ENCODE measurements at places on chromosomes 1 and 21.

GRCh38 chr1:178294654-178295053 lies 200.8 kb downstream of the RASAL2 start:
- DNase-seq = no peak

- peak; percentile 18 for DNase-seq
Observed at GRCh38 chr1:225182716-225183115, 245.1 kb downstream of the LBR start.

DNA sequence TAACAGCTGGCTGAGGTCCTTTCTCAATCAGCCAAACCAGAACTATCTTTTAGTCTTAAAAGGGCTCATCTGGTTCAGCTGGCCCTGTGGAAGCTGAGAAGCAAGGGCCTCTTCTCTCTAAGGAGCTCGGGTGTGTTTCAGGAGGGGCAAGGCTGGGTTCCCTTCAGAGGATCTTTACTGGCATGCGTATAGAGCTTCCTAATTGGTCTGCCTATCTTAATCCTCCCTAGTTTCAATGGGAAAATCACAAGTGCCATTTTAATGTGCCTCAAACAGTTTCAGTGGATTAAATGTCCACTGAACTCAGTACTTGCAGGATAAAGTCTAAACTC lies 81.5 kb upstream of the LBR start:
- no peak for DNase-seq

DNA sequence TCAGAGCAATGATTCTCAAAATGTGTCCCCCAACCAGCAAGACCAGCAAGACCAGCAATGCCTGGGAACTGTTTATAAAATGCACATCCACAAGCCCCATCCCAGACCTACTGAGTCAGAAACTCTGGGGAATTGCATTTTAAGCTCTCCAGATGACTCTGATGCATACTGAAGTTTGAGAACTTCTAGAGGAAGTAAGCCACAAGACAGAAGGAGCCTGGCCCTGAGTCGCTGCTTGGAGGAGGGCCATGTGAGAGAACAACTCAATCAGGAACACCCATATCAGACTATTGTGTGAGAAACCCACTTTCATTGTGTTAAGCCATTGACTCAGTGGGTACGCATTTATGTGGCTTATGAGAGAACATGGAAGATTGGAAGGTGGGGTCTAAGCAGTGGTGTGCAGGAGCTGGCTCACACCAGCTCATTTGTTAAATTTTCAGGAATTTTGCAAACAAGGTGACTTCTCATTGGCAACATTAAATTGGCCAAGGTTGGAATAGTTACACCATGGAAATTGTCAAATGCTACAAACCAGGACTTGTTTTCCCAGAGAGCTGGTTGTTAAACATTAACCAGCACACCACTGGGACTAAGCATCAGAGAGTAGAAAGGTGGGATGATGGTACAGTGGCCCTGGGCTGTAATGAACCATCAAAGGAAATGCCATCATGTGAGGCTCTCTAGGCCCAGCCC lies 38.9 kb downstream of the ATP1A1 start:
- DNase-seq = no peak

- peak; percentile 12 for DNase-seq
Observed at GRCh38 chr1:6104631-6105030, 58.9 kb downstream of the KCNAB2 start.

GRCh38 chr21:36695671-36696389 lies 3.1 kb upstream of the SIM2 start:
- DNase-seq = peak; percentile 38

DNA sequence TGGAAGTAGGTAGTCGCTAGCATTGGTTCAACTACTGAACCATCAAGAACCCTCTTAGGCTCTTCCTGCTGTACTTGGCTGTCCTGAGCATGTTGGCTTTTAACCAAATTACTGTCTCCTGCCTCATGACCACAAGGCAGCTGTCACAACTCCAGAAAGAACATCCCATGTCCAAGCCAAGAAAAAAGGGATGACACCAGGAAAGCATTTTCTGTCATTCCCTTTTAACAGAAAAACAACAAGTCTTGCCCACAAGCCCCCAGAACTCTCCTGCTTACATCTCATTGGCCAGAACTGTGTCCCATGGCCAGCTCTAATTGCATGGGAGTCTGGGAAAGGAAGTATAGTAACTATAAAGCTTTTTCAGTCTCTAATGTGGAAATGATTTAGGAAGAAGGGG lies 2.4 kb upstream of the RNU5D-1 start:
- DNase-seq = no peak

GRCh38 chr1:31897526-31898100 lies 40.6 kb downstream of the PTP4A2 start:
- no peak for DNase-seq

GRCh38 chr1:204448344-204448964 lies 36.8 kb upstream of the PPP1R15B start:
- DNase-seq = no peak

DNA sequence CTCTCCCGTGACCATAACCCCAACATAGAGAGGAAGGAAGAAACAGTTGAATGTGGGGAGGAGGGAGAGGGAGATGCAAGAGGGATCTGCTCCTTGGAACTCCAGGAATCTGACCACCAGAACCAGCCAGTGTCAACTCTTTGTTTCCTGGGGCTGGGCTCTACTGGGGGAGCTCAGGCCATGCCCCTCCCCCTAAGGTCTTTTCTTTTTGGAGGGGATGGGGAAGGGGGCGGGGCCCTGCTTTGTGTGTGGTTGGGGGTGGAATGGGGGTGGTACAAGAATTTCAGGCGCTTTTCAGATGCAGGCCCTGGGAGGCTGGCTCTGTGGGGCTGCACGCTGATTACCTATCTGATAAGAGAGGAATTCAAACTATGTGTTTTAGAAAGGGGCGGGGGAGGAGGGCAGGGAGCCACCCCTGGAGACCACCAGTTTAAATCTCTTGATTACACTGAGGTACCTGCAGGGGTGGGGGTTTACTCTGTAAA lies 8.3 kb downstream of the LIN28A start:
- no peak for DNase-seq

DNA sequence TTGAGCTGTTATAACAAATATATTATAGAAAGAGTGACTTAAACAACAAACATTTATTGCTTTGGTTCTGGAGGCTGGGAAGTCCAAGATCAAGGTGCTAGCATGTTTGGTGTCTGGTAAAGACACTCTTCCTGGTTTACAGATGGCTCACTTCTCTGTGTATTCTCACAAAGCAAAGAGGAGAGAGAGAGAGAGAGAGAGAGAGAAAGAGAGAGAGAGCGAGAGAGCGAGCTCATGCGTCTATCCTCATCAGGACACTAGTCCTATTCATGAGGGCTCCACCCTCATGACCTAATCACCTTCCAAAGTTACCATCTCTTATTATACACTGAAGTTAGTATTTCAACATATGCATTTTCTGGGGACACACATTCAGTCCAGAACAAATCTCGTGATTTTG lies 32.7 kb upstream of the PCP4 start:
- DNase-seq = no peak

DNA sequence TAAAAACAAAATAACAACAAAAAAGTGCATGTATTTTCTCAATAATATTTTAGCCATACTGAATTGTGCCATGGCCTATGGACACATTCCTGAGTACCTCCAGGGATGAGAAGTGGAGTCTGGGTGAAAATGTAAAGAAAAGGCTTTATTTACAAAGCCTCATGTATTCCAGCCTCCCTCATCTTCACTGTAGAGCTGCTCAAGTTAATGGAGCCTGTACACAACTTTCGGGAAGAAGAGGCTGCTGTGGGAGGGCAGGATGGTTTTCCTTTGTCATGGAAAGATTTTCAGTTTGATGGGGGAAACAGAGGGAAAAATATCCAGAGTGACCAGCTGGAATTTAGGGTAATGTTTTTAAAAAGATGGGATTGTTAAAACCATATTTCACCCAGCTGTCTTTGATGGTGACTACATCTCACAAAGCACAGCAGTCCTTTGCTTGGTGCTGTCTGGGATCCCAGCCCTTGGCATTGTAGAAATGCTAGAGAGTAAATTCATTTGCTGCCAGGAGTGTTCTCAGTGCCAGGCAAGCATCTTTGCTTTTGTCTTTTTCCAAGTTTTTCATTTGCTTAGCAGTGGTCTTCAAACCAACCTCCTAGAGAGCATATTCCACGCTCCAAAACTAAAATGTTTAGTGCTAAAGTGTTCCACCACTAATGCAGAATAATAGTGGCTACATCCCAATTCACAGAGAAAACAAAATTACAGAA lies 54.9 kb downstream of the DPT start:
- DNase-seq = no peak

DNA sequence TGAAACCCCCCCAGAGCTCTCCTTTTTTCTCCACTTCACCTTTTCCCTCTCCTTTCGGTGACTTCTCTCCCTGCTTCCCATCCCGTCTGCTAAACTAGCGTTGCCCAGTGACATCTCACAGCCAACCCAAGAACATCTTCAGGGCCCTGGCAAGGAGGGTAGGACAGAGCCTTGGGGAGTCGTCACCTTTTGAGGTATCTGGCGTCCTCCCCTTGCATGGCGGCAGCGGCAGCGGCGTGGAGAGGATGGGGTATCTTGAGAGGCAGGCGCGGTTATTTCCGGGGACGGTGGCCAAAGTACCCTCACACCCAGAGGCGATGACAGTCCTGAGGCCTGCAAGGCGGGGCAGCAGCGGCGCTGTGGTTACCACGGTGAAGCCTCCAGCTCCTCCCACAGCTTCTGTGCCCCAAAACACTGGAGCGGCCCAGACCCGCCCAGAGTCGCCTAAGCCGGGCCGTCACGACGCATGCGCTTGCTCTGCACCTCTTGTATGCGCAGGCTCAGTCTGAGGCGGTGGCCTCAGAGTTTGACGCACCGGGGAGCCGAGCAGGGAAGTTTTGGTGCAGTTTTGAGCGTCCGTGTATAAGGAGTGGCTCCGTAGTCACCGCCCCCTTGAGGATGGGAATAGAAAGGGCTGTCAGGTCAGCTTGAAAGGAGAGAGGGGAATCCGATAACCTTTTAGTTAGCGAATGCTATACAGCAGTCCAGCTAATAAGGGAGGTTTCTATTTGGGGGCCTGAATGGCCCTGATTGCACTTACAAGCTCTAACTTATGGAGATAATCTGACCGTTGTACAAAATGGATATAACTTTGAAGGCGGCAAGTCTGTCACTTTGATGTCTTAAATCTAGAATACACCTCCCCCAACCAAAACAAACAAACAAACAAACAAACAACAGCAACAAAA lies at the start of gene KIFAP3:
TSS of gene KIFAP3 (minus strand) at position 446 of the 908 bp plus-strand sequence. CDS start at position 218, 228 bp downstream.
- DNase-seq = peak; percentile 99

- DNase-seq = no peak
Observed at GRCh38 chr21:39347537-39347936, 1.4 kb downstream of the HMGN1 start.

- no peak for DNase-seq
Observed at GRCh38 chr1:14909920-14910460, 243.6 kb upstream of the TMEM51 start.

DNA sequence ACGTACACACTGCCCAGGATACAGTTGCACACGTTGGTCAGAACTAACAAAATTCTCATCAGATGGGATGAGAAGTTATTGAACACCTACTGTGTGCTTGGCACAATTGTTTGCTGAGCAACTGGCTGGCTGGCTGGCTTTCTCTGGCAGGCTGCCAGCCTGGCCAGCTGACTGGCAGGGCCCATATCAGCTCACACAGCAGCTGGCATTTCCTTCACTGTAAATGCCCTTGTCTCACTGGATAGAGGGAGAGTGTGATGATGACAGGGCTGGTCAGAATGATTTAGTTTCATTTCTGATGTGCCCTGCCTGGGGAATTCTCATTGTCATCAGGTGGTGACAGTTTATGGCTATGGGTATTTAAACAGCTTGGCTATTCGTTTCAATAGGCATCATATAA lies 15.8 kb downstream of the CAMK2N1 start:
- no peak for DNase-seq

DNA sequence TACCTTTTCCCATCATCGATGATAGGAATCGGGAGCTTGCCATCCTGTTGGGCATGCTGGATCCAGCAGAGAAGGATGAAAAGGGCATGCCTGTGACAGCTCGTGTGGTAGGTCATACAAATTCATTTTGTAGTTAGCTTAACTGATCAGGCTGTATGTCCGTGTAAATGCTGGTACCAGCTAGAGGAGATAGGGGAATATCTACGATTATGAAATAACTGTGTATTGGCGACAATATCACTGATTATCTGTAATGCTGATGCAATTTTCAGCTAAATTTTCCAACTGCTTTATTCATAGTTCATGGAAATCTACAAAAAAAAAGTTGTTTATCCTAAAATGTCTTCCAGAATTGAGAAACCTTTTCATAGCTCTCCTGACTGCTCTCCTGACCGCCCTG lies 8.3 kb downstream of the PRDX6 start:
- no peak for DNase-seq

DNA sequence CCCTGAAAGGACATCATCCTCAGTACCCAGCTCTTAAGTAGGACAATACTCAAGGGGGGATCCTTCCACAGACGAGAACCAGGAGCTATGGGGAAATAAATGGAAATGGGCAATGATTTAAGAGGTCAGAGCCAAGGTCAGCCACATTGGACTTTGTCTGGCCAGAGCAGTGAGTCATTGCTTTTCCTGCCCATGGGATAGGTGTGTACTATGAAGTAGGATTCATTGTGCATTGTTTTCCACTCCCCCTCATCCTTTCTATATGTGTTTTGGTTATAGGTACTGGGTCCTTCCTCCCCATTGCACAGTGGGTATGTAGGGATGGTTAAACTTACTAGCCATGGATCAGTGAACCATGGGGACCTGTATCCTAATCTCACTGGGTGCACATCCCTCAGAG lies 328.9 kb upstream of the USP25 start:
- DNase-seq = no peak

GRCh38 chr1:41475859-41476567 lies 8.5 kb downstream of the EDN2 start:
- DNase-seq = no peak

- no peak for DNase-seq
Observed at GRCh38 chr1:31681415-31681814, 22.4 kb downstream of the COL16A1 start.

All from right hindlimb (tissue), 1 donor.